ENCODE measurements at places on chromosomes 5 and 9. TPM values are rescaled to one million over a fixed set of nuclear protein-coding genes. Genes with fewer than 3 reads are reported as not detected.

DNA sequence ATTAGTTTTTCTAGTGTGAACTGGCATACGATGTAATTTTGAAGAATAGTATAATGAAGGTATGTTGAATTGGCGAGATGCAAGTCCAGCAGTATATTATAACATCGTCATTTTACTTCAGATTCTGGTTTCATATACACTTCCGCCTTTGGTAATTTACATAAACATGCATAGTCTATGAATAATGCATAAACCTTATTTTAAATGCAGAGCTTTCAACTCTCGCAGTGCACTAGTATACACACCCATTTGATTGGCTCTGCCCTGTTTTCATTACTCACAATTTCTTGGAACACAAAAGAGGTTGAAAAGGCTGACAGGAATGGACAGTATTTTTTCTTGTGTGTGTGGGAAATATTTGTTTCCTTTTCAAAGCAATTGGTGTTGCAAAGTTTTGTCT is 128.9 kb upstream of the CCNH start:
- no peak overlapping the region for H3K27ac ChIP-seq
- H3K4me1 ChIP-seq: no peaks in the 10 kb centered on the region
- DNase-seq: no peak
- no peaks in the 10 kb centered on the region for H3K27me3 ChIP-seq
- H3K4me3 ChIP-seq: no peak overlapping the region

DNA sequence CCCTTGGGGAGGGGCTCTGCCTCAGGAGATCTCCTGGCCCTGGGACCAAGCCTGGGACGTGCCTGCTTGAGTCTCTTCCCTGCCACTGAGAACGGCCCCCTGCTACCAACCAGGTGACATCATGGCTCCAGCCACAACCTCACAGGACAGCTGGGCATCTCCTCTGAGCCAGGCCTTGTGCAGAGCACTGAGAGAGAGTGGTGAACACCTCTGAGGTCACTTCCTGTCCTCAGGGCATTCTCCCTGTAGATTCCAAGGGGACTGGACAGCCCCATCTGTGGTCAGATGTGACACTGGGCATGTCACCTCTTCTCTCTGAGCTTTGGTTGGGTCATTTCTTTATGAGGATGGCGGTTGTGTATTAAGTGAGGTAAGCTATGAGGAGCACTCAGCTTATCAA is 172.0 kb downstream of the MELK start:
- H3K27me3 ChIP-seq: peaks cover 28% of the 10 kb centered on the region
- H3K27ac ChIP-seq: no peak overlapping the region
- H3K36me3 ChIP-seq: no peaks in the 10 kb centered on the region

- DNase-seq: no peak
- H3K4me3 ChIP-seq: no peak overlapping the region
- H3K27ac ChIP-seq: no peak overlapping the region
- H3K4me1 ChIP-seq: no peaks in the 10 kb centered on the region
These were observed 102.7 kb downstream of the ARHGEF28 start for GRCh38 chr5:73728493-73729273.

DNA sequence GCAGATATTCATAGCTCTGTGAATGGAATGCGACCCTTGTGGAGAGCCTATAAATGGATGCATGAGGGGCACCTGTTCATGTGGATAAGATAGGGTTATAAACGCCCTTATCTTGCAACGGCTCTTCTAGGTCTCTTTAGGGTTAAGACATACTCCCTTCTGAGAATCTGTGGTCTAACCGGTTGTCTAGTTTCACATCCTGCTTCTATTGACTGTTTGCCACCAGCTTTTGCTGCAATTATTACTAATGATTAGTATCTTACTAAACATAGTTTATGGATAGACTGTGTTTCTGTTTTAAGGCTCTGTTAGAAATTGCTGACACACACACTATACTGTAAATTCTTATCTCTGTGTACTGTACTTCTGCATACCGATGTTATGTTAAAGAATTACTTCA is 198.9 kb upstream of the CYLC2 start:
- H3K36me3 ChIP-seq: no peaks in the 10 kb centered on the region
- no peaks in the 10 kb centered on the region for H3K27me3 ChIP-seq
- H3K4me3 ChIP-seq: no peak overlapping the region

DNA sequence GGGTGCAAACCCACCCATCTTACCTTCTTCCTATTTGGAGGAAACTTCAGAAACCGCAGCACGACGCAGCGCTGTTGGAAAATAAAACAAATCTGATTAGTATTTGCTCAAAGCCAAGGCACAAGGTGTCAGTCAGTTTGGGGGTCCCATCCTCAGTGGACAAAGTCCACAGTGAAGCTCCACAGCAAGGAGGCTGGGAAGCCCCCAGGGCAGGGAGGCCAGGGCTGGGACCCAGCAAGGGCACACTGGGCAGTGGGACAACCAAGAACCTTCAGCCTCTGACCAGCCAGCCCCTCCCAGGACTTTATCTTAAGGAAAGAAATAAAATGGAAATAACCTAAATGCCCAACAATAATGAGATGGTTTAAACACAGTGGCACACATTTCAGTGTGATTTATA is 11.3 kb downstream of the IPPK start:
- no peak overlapping the region for H3K27ac ChIP-seq
- H3K4me3 ChIP-seq: no peak overlapping the region
- H3K27me3 ChIP-seq: no peaks in the 10 kb centered on the region

DNA sequence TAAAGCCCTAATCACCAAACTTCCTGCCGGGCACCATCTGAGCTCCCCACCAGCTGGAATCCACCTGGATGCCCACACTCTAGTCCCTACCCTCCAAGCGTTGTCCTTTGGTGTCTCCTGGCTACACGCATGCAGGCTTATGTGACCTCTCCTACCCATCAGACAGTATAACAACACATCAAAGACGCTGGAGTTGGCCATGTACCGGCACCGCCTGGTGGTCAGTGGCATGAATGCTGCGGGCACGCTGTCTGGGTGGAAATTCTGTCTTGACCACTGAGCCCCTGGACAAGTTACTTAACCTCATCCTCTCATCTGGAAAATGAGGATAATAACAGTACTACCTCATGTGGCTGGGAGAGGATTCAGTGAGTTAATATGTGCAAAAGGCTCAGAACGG is 23.4 kb upstream of the CORO2A start:
- H3K4me1 ChIP-seq: no peaks in the 10 kb centered on the region
- no peak overlapping the region for H3K27ac ChIP-seq
- no peak for DNase-seq
- no peaks in the 10 kb centered on the region for H3K27me3 ChIP-seq
- no peak overlapping the region for H3K4me3 ChIP-seq

- H3K27ac ChIP-seq: peak overlapping the region; percentile 90
- DNase-seq: no peak
- H3K4me1 ChIP-seq: peaks cover 3% of the 10 kb centered on the region
These were observed 1.3 kb downstream of the TMEM268 start for GRCh38 chr9:114612272-114612923.

- no peak overlapping the region for H3K4me3 ChIP-seq
- H3K36me3 ChIP-seq: no peaks in the 10 kb centered on the region
These were observed 67.1 kb upstream of the CDK20 start for GRCh38 chr9:88041447-88041846.

- no peak overlapping the region for H3K4me3 ChIP-seq
- no peaks in the 10 kb centered on the region for H3K4me1 ChIP-seq
- H3K36me3 ChIP-seq: no peaks in the 10 kb centered on the region
- H3K27me3 ChIP-seq: no peaks in the 10 kb centered on the region
- no peak for DNase-seq
These were observed 305.3 kb downstream of the PRR16 start for GRCh38 chr5:120769312-120769872.

DNA sequence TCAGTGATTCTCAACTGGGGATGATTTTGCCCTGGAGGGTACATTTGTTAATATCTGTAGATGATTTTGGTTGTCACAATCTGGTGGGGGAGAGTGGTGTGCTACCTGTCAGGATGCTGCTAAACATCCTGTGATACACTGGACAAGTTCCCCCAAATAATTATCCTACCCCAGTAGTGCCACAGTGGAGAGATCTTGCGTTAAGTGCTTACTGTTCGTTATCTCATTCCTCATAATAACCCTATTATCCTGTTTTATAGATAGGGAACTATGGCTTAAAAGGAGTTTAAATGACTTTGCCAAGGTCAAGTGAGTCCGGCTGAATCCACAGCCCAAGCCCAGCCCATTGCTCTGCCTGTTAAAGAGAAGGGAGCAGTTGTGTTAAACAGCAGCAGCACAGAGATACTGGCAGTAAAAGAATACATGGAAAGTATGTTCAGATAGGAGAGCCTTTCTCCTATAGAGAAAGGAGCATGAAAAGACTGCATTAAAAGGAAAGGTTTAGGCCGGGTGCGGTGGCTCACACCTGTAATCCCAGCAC is 15.4 kb downstream of the CNOT8 start:
- no peak for DNase-seq
- no peak overlapping the region for H3K27ac ChIP-seq
- no peaks in the 10 kb centered on the region for H3K4me1 ChIP-seq
- peaks cover 27% of the 10 kb centered on the region for H3K36me3 ChIP-seq
- H3K27me3 ChIP-seq: no peaks in the 10 kb centered on the region

DNA sequence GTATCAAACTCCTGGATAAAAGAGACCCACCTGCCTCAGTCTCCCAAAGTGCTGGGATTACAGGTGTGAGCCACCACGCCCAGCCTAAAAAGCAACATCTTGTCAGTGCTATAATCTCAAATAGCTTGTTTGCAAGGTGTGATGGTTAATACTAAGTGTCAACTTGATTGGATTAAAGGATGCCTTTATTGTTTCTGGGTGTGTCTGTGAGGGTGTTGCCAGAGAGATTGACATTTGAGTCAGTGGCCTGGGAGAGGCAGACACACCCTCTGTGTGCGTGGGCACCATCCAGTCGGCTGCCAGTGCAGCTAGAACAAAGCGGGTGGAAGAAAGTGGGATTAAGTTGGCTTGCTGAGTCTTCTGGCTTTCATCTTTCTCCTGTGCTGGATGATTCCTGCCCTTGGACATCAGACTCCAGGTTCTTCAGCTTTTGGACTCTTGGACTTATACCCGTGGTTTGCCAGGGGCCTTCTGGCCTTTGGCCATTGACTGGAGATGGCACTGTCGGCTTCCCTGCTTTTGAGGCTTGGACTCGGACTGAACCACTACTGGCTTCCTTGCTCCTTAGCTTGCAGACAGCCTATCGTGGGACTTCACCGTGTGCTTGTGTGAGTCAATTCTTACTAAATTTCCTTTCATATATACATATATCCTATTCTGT is 28.1 kb downstream of the TARS1 start:
- H3K27ac ChIP-seq: no peak overlapping the region
- H3K4me1 ChIP-seq: no peaks in the 10 kb centered on the region
- no peak for DNase-seq
- no peak overlapping the region for H3K4me3 ChIP-seq
- H3K27me3 ChIP-seq: no peaks in the 10 kb centered on the region

DNA sequence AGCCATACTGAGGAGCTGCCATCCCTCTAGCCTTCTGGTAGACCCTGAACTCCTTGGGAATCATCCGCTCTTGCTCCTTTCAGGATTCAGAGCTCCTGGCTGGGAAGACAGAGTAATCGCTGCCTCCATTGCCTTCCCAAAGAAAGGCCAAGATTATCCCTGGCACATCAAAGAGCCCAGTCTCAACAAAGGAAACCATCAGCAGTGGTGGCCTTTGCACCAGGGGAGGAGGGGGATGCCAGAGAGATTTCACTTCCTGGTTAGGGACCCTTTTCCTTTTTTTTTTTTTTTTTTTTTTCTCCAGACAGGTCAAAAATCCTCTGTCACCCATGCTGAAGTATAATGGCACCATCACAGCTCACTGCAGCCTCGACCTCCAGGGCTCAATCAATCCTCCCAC is 16.0 kb upstream of the ERGIC1 start:
- H3K4me1 ChIP-seq: no peaks in the 10 kb centered on the region
- H3K27ac ChIP-seq: no peak overlapping the region
- no peak overlapping the region for H3K4me3 ChIP-seq
- no peaks in the 10 kb centered on the region for H3K27me3 ChIP-seq
- no peaks in the 10 kb centered on the region for H3K36me3 ChIP-seq

- no peaks in the 10 kb centered on the region for H3K4me1 ChIP-seq
- no peak overlapping the region for H3K4me3 ChIP-seq
- H3K36me3 ChIP-seq: no peaks in the 10 kb centered on the region
These were observed 45.1 kb downstream of the PDE8B start for GRCh38 chr5:77255617-77256016.

GRCh38 chr9:114275246-114276004 is 47.5 kb upstream of the ORM1 start:
- H3K4me1 ChIP-seq: no peaks in the 10 kb centered on the region
- H3K4me3 ChIP-seq: no peak overlapping the region
- H3K36me3 ChIP-seq: no peaks in the 10 kb centered on the region

DNA sequence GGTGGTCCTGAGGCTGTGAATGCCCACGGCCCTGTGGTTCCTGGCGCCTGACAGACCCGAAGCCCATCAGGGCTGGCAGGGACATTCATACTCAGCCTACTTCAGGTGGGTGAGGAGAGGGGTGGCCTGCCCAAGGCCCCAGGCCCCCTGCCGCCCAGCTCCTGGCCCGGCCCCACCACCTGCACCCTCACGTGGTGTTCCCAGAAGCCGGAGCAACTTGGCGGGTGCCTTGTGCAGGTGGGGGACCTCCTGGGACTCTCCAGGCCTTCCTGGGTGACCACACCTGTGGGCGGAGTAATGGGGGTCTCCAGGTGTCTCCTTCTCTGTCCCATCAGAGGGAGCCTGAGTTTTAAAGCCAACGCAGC is 36.8 kb upstream of the UBAC1 start:
- no peak for DNase-seq
- H3K27ac ChIP-seq: no peak overlapping the region
- no peaks in the 10 kb centered on the region for H3K27me3 ChIP-seq
- no peaks in the 10 kb centered on the region for H3K4me1 ChIP-seq

GRCh38 chr9:38073882-38074281 is 4.9 kb upstream of the SHB start:
- no peak overlapping the region for H3K4me3 ChIP-seq
- DNase-seq: no peak
- peak overlapping the region; percentile 62 for H3K27ac ChIP-seq
- no peaks in the 10 kb centered on the region for H3K27me3 ChIP-seq

DNA sequence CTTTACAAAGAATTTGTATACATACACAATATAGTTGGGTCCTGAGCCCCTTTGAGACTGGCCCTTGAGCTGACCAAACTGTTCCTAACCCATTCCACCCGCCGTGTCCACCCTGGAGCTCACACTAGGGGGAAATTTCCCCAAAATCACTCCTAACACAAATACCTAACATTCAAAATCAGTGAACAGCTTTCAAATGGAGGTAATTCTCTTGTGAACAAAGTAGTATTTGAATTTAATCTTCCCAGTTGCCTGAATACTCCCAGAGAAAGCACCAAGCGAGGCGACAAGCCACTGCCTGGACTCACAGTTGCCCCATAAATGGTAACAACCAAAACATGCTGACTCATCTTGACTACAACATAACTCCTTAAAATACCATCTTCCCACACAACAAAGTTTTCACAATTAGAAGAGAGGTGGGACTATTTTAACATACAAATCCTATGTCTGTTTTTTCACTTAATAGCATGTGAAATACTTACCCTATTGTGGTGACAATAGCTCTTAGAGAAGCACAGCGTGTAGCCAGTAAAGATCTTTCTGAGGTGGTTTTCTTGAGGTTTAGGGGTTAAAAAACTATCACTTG is 31.7 kb upstream of the SCAMP1 start:
- no peaks in the 10 kb centered on the region for H3K27me3 ChIP-seq
- DNase-seq: no peak

Gene AHRR
- 2.6 TPM for polyA plus RNA-seq

Gene HTR4
- 2.8 TPM for polyA plus RNA-seq

Gene FAM169A
- polyA plus RNA-seq: not detected

Gene FOXD4
- polyA plus RNA-seq: 0.15 TPM

Gene CEL
- polyA plus RNA-seq: 3.2 TPM

Gene ADAMTS16
- polyA plus RNA-seq: not detected

Gene TAS2R1
- polyA plus RNA-seq: 0.50 TPM

Gene CPLANE1
- polyA plus RNA-seq: 0.22 TPM

Gene CKS2
- 26.2 TPM for polyA plus RNA-seq

All from small intestine (tissue), 16 donors.